ENCODE measurements at places on chromosomes 7 and 10. TPM values are rescaled to one million over a fixed set of nuclear protein-coding genes. Genes with fewer than 3 reads are reported as not detected.

SRI gene
- total RNA-seq: 93.6 TPM

ZNF248 gene
- 13.2 TPM for total RNA-seq

FAM131B gene
- total RNA-seq: 0.73 TPM

SP8 gene
- not detected for total RNA-seq

FFAR4 gene
- total RNA-seq: 0.24 TPM

AKR1C4 gene
- total RNA-seq: not detected
